ENCODE measurements at places on chromosomes 4 and X.

GRCh38 chr4:3865986-3866812, 100.0 kb downstream of the ADRA2C start:
- no peak for DNase-seq

GRCh38 chr4:145830699-145831098, 107.9 kb downstream of the ZNF827 start:
- DNase-seq: no peak

DNA sequence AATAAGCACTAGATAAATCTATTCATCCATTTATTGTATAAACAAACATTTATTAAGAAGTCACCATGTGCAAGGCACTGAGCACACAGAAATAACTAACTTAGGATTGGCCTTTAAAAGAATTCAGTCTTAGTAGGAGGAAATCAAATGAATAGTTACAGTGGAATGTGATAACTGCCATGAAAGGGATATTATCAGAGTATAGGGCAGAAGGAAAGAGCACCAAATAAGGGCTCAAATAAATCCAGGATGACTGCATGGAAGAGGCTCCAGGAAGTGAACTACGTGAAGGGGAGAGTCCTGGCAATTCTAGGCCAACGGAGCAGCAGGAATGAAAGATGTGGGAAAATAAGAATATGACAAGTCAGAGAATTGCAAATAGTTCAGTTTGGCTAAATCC, 406.0 kb downstream of the INPP4B start:
- DNase-seq: no peak

DNA sequence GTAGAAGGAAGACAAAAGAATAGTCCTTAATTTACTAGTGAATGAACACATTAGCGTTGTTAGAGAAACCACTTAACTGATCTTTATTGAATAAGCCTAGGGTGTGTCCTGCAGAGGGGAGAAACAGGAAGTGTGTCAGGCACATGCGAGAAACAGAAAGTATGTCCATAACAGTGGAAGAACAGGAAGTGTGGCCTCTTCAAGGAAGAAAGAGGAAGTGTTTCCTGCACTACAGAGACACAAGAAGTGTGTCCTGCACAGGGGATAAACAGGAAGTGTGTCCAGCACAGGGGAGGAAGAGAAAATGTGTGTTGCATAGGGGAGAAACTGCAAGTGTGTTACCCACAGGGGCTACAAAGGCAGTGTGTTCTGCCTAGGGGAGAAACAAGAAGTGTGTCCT, 539.6 kb upstream of the PRKX start:
- DNase-seq: no peak

- DNase-seq: no peak
These were observed 722 bp upstream of the PNCK start for GRCh38 chrX:153674219-153674851.

- no peak for DNase-seq
These were observed 31.6 kb downstream of the TKTL1 start for GRCh38 chrX:154327038-154327820.

- no peak for DNase-seq
These were observed 84.7 kb upstream of the RAPGEF2 start for GRCh38 chr4:159018062-159018629.

DNA sequence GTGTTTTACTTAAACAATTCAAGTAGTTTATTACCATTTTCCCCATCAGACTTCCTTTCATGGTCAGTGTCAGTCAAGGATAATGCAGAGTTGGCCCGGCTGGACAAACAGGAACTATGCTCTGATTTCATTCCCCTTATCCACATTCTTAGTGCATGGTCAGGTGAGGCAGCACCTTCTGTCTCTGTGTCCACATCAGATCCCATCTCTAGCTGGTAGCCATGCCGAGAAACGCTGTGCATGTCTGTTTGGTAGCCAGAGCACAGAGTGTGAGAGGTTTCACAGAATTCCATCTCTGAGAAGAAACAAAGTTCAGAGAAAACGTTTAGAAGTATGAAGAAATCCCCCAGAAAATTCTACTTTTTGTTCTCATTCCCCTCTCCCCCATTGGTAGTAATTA, 423.7 kb upstream of the TEX13C start:
- DNase-seq: no peak

DNA sequence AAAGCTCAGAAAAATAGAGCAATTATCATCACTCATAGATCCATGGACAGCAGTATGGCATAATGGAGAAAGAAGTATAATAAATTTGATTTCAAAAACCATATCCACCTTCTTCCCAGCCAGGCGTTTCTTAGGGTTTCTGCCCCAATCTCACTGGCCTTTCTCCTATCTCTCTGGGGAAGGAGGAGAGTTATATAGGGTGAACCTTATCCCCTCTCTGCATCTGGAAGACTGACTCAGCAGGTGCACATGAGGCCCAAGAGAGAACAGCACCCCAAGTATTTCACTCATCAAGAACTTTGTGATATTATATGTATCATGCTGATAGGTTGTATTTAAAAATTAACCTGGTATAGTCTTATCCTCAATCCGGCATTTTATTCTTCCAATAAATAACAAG, 318.8 kb upstream of the RASGEF1B start:
- no peak for DNase-seq

DNA sequence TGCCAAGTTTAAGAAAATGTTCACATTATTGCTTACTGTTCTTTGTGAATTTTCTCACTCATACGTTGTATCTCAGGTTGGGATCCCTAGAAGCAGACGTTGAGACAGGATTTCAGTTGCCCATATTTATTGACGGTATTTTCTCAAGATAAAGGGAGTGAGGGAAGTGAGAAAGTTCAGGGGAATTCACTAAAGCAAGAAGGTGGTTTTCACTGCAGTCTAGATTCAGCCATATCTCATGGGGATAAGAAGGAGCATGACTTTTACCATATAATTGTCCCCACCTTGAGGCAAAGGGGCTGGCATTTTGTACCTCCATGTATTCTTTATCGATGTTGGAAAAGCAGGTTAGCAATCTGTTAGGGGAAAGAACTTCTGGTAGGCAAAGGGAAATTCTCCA, 543.0 kb downstream of the CCSER1 start:
- no peak for DNase-seq

DNA sequence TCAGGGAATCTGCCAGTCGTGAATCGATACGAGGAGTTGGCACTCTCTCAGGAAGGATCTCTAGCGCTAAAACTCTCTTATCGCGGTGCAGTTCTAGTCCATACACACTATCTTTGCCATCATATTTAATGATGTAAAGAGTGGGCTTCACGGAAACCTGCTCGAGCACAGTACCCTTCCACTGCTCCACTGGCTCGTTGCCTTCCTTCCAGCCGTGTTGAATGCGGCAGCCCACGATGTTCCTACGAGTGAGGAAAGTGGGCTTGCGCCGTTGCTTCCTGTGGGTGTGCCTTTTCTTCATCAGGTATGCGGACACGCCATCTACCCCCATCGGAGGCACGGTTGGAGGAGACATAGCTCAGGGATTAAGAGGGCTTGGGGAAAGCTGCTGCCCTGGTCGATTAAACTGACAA, 661 bp downstream of the SPIN4 start:
- no peak for DNase-seq

DNA sequence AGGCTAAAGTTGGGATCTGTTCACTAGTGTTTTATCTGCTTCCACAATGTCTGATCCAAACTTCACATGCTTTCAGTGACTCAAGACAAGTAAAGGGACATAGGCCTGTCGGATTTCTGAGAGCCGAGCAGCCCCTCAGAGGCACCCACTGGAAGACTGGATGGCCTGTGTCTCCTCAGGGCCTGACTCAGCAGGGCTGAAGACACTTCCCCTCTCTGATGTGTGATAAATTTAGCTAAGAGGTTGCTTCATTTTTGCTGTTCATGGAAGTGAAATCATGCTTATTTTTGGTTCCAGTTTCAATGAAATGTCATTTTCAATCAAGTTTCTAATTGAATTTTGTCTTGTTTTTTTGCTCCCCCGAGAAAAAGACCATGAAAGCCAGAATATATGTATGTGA, 93.7 kb downstream of the MXRA5 start:
- DNase-seq: no peak

GRCh38 chr4:23504083-23504482, 385.8 kb downstream of the PPARGC1A start:
- no peak for DNase-seq

DNA sequence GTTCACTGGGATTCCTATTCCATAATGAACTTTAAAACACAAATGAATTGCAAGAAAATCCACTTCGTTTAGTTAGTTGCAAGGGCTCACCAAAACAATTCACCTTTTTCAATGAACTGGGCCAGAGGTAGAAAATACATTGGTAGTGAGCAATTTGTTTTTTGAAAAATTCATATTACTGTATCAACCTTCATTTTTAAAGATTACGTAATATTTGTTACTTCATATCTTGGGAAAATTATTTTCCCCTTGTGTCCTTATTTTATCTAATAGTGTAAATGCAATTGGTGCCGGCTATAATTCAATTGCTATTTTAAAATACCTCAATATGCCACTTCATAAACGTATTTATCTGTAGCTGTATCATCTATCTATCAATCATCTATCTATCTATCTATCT, 41.5 kb downstream of the MFAP3L start:
- no peak for DNase-seq

DNA sequence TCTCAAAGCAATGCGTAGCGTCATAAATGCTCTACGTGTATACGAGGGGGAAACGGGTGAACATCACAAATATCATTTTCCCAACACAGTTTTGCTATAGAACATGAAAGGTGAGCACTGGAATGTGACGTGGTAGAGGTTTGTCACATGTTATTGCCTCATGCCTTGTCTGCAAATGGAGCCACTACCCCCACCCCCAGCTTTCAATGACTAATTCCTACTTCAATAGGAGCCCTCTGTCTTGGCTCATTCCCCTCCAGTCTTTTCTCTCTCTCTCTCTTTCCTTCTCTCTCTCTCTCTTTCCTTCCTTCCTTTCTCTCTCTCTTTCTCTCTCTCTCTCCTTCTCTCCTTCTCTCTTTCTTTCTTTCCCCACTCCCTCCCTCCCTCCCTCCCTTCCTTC, 127.0 kb downstream of the STOX2 start:
- DNase-seq: no peak

- DNase-seq: no peak
These were observed 5.7 kb downstream of the TCEANC start for GRCh38 chrX:13658602-13659001.

DNA sequence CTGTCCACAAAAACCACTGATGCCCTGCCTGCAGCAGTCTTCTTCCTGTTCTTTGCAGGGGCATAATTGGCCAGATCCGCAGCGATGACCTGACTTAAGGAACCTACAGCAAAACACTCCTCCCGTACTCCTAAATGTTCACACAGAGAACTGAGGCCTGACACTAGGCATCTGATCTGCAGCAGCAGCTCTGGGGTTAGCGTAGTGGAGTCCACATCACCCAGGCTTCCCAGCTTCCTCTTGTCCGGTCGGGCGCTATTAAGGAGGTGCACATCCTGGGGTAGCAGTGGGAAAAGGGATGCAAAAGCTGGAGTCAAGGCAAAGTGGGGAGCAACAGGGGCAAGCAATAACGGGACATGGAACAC, 758 bp downstream of the SCFD2 start:
- DNase-seq: peak; percentile 1

DNA sequence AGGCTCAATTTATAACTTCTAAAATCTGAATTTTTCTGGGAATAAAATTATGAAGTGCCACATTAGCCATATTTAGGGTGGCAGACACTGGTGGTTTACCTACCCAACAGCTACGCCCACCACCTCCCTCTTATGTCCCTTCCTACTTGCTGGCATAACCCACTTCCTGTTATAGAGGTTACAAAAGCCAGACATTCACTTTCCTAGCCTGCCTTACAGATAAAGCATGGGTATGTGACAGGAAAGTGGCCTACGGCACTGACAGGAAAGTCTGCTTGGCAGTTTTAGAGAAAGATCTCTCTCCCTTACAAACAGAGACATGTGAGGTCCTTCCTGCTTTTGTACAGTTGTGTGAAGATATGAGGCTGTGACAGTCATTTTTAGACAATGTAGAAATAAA, 12.4 kb downstream of the DDX53 start:
- DNase-seq: no peak

- no peak for DNase-seq
These were observed 78.2 kb downstream of the EPHA5 start for GRCh38 chr4:65592089-65592488.

DNA sequence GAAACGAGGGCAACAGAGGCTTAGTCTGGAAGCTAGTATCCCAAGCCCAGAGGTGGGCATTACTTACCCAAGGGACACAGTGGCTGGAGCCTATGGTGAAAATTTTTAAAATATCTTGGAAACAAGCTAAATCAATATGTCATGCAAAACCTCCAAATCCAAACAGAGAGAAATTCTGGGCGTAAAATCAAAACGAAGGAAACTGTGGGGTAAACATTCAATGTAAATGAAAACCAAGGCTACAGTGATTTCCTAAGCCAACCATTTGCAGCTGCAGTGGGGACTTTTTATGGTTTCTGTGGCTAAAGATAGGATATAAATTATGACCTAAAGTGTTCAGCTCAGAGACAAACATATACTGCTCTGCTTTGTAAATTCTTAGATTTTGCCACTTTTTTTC, 507.7 kb upstream of the DIAPH2 start:
- DNase-seq: no peak

DNA sequence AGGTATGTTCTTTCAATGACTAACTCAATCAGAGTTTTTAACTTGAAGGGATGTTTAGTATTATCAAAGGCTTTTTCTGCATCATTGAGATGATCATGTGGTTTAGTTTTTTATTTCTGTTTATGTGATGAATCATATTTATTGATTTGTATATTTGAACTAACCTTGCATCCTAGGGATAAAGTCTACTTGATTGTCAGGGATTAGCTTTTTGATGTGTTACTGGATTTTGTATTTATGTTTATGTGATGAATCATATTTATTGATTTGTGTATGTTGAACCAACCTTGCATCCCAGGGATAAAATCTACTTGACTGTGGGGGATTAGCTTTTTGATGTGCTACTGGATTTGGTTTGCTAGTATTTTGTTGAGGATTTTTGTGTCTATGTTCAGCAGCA, 615.4 kb upstream of the GRID2 start:
- no peak for DNase-seq

DNA sequence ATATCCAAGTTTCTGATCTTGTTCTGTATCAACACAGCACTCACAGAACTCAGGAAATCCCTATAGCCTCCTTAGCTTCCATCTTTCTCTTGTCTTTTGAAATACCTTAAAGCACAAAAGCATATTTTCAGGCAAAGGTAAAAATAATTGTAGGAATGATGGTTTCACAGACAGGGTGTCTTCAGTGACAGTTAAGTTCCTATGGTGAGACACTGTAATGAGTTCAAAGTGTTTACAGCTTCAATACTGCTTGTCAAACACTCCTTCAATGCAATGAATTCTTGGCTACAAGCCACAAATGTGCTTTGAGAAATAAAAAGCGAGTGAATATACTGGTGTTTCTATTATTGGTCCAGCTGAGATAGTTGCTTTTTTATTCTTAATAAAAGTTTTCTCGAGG, 466.0 kb downstream of the DMD start:
- DNase-seq: no peak

GRCh38 chr4:85152480-85152879, 186.0 kb upstream of the WDFY3 start:
- no peak for DNase-seq

- DNase-seq: no peak
These were observed 7.0 kb downstream of the ALB start for GRCh38 chr4:73410916-73411730.

Measured in stimulated activated CD4-positive, alpha-beta T cell treated with anti-CD3 and anti-CD28 coated beads, TNF-alpha, amount 100 ng/mL, for 4 hours (primary cell).